ENCODE measurements at places on chromosomes 12 and 14.

- no peak for DNase-seq
Observed at GRCh38 chr12:52634266-52635056, 16.1 kb upstream of the KRT73 start.

DNA sequence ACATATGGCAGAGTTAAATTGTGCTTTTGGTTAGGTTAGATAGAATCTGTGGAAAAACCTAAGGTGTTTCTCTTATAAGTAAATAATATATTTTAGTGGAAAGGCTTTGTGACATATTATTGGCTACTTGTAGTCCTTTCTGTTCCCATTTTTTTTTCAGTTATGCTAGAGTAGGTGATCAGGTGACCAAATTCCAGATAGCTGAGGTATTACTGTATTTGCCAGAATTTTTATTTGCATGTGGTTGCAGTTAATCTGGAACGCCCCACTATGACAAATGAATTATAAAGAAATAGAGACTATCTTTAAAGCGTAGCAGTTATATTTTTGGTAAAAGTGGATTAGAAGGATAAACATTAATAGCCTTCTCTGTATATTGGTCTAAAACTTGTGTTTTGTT lies 52.0 kb downstream of the ARHGAP5 start:
- peak; percentile 12 for DNase-seq

- DNase-seq = peak; percentile 64
Observed at GRCh38 chr12:15996254-15996653, 85.1 kb downstream of the DERA start.

- DNase-seq = no peak
Observed at GRCh38 chr12:68967046-68967445, 34.1 kb upstream of the CPM start.

GRCh38 chr14:73239393-73240241 lies 2.3 kb downstream of the PAPLN start:
- peak; percentile 48 for DNase-seq

DNA sequence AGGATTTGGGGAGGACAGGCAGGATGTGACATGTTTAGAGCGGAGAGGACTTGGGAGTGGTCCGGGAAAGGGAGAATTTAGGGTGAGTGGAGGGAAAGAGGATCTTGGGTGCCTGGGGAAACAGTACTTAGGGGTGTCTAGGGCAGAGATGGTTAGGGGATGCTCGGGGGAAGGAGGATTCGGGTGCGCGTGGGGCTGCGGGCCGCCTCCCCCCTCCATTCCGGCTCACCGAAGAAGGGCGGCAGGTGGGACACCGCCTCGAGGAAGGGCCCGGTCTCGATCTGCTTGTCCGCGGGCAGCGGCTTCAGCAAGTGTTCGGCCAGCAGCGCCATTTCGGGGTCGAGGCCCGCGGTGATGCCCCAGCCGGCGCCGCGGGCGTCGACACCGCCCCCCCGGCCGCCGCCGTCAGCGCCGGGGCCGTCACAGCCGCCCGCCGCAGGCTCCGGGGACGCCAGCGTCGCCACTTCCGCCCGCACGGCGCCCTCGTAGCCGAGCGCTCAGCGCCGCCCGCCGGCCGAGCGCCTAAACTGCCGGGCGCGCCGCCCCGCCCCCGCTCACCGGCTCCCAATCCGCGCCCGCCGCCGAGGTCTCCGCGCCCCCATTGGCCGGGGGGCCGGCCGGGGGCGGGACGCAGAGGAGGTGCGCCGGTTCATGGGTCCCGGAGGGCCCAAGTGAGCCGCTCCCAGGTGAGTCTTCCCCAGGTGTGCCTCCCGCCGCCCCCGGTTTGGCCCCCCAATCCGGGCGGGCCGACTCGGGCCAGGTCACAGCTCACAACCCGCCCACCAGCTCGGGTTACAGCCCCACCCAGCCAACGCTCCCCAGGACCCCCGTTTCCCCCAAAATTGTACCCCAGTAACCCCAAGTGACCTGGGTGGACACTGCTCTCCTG lies at the start of gene GLTP:
Gene GLTP (minus strand): TSS at position 499 of the 889 bp plus-strand sequence. CDS start 167 bp downstream, at position 332.
- peak; percentile 71 for DNase-seq

GRCh38 chr12:50196537-50196936 lies 29.4 kb upstream of the CERS5 start:
- DNase-seq = no peak

- DNase-seq = no peak
Observed at GRCh38 chr14:103247169-103247606, 86.8 kb upstream of the EIF5 start.

DNA sequence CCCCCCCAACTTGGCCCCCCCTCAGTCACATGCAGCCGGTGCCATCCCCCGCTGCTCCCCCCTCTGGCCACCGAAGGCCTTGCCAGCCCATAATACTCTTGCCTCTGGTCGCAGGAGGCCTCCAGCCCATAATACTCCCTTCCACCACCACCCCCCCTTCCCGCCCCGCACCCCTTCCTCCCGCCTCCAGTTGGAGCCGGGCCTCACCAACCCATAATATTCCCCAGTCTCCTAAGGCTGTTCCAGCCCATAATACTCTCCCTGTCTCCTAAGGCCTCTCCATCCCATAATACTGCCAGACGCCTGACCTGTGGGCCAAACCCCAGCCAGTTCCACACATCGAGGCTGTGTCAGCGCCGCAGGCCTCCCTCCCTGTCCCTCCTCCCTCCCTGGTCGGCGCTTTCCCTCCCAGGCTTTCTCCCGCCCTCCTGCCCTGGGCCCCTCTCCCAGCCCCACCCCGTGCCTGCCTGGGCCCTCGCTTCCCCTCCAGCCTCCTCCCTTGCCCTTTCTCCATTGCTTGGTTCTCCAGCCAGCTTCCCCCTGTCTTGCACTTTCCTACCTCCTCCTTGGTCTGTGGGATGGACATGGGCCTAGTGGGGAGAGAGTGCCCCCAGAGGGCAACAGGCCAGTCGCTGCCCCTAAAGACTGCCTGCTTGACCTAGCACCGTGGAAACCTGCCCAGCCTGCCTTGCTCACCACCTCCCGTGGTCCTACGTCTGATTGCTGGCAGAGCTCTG lies 6.8 kb upstream of the CHD4 start:
- peak; percentile 97 for DNase-seq

DNA sequence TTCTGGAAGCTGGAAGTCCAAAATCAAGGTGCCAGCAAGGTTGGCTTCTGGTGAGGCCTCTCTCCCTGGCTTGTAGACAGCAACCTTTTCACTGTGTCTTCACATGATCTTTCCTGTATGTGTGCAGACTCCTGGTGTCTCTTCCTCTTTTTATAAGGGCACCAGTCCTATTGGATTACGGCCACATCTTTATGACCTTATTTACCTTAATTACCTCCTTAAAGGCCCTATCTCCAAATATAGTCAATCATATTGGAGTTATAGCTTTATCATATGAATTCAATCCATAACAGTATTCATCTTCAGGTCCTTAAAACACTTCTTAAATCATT lies 21.2 kb upstream of the GARIN2 start:
- DNase-seq = no peak

DNA sequence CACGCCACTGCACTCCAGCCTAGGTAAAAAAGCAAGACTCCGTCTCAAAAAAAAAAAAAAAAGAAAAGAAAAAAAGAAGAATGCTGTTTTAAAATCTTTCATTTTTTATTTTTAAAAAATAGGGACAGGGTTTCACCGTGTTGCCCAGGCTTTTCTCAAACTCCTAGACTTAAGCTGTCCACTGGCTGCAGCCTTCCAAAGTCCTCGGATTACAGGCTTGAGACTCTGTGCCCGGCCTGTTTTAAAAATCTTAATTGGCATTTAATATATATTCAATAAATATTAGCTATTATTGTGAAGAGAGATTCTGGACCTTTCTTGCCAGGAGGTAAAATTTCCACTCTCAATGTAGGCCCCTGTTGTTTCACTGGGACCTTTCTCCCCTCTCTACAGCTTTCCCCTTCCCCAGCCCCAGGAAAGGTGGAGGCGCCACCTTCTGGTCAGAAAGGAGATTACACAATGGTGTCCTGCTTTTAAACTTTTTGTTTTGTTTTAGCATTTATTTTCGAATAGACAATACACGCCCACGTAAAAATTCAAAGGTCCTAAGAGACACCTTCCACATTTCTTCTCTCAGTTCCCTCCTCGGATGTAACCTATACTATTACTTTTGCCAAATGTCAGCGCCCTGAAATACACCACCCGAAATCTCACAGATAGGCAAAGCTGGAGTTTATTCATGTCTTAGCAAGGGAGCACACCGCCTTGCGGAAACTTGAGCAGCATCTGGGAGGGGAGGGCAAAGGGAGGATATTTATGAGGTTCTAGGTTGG lies 23.8 kb upstream of the PHC1 start:
- peak; percentile 11 for DNase-seq

- DNase-seq = peak; percentile 81
Observed at GRCh38 chr12:109818905-109819500, 14.2 kb downstream of the TRPV4 start.

DNA sequence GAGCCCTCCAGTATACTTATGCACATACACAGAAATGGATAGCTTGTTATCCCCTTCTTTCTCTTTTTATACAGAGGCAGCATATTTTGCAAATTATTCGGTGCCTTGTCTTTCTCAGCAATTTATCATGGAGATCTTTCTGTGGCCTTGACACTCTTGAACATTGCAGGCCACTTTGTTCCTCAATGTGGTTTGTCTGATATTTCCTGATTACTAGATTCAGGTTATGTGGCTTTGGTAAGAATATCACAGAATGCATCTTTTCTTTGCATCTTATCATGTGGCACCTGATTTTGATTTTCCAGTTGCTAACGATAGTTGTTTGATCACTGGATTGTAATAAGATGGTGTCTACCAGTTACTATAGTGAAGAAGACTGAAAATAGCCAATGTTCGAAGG lies 7.1 kb upstream of the SNRPF start:
- DNase-seq = no peak

DNA sequence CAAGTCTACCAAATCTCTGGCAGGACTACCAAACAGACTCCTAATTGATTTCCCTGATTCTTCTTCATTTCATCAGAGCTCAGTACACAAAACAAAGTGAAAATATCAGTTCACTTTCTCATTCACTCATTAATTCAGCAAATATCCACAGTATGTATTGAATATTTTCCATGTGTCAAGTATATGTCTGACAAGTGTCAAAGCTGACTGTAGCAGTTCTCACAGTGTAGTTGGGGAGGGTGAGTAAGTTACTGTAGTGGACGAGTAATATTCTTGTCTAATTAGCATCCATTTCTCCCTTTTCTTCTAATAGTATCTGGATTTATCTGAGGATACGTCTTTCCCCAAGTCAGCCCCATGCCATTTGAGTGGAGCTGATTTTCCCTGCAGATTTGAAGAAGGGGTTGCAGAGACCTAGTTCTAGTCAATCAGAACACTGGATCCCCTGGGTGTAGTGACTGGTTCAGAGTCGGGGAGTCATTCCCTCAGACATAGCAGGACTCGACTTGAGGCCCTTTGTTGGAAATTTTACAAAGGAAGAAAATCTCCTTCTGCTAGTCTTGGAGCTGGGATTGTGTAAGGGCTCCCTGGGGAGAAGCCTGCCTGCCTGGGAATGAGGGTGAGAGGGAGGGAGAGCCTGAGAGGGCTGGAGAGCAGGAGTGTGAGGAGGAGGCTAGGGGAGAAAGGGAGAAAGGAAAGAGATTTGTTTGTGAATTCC lies 51.4 kb downstream of the GRIP1 start:
- no peak for DNase-seq

DNA sequence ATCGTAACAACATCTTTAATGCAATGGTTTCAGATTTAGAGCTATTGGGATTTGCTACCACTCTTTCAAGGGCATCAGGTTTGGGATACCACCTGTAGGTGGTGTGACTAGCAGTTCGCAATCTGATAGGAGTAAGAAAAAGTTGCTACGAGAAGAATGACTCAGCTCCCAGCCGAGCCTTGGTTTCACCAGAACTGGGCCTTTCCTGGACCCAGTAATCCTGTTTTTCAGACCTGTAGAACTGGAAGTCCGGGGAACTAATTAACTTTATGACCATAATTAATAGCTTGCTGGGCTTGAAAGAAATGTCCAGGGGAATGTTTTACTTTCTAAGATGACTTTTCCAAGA lies 770 bp downstream of the ABHD4 start:
- peak; percentile 60 for DNase-seq

GRCh38 chr12:108517288-108518100 lies 2.4 kb downstream of the FICD start:
- no peak for DNase-seq

DNA sequence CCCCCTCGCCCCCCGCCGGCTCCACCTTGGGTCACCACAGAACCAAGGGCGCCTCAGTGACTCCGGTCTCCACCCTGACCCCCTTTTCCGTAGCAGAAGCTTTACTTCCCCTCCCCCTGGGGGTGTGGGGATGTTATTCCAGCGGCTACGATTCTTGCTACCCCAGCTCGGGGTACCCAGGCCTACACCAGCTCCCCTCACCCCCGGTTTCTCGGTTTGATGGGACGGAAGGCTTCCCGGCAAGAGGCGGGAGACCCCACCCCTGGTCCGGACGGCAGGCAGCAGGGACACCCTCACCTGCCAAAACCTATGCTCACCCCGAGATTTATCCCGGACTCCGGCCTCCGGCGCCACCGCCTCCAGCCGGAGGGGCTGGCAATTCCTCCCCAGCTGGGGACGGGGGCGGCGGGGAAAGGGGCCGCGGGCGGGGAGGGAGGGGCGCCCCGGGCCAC lies 619 bp downstream of the RAB15 start:
- no peak for DNase-seq

Data from fibroblast of gingiva (primary cell).